Left ventricle myocardium superior (tissue), 1 donor: ENCODE measurements at places on chromosomes 2 and 18. TPM values are rescaled to one million over a fixed set of nuclear protein-coding genes. Genes with fewer than 3 reads are reported as not detected.

The CRYGD gene
- total RNA-seq: not detected

The CD8B2 gene
- total RNA-seq: not detected

The COLEC11 gene
- total RNA-seq: 2.1 TPM

The SLC40A1 gene
- 57.5 TPM for total RNA-seq

The IL18R1 gene
- 1.3 TPM for total RNA-seq

The CAVIN2 gene
- 119 TPM for total RNA-seq

The LRATD1 gene
- total RNA-seq: 1.7 TPM

The LMAN2L gene
- 25.5 TPM for total RNA-seq

The CYTIP gene
- 1.2 TPM for total RNA-seq

The DTNA gene
- total RNA-seq: 140 TPM

The ACMSD gene
- total RNA-seq: not detected

The ITGB6 gene
- 4.4 TPM for total RNA-seq
